Stimulated activated CD4-positive, alpha-beta T cell treated with anti-CD3 and anti-CD28 coated beads, Interleukin-1b, Interleukin-23, amount 100 ng/mL, for 1 hour (primary cell): ENCODE measurements at places on chromosomes 2 and 18.

GRCh38 chr18:8828798-8829197 is 123.4 kb downstream of the MTCL1 start:
- DNase-seq, result no peak

- DNase-seq, result no peak
Measured at GRCh38 chr2:138267902-138268254, 233.7 kb upstream of the SPOPL start.

GRCh38 chr2:177432703-177433102 is 40.1 kb downstream of the AGPS start:
- DNase-seq, result no peak

DNA sequence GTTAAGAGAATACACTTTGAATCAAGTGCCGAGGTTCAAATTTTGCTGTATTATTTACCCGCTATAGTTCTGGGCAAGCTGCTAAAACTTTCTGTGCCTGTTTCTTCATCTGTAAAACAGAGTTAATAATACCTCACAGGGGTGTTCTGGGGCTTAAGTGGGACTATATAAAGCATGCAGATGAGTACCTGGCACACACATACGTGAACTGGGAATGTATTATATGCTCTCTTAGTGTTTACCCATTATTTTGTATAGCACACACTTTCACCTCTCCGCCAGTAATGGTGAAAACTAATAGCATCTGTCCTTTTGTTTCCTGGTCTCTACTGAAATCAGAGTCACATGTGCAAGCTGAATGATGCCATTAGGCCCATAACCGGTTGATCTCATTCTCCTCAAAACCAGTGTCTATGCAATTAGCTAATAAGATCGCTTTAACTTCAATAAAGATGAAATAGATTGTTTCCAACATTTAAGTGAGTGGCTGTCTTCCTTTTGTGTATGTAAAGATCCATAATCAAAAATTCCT is 3.8 kb upstream of the CDKL4 start:
- no peak for DNase-seq

- no peak for DNase-seq
Measured at GRCh38 chr2:109454304-109454703, 159.5 kb downstream of the SEPTIN10 start.

DNA sequence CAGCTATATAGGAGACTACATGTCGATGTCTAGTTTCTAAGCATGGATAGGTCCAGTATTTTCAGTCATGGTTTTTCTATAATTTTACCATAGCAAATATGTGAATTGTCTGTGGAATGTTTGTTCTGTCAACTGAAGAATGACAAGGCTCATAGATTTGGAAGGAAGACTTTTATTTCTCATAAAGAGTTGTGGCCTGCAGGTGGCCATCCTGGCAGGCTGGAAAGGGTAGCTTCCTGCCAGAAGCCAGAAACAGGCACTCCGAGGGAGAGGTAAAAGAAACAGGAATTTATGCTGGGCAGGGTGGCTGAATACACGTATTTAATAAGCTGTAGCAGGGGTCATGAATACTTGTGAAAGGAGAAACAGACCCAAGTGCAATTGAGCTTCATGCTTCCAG is 182.1 kb downstream of the PARD3B start:
- no peak for DNase-seq

DNA sequence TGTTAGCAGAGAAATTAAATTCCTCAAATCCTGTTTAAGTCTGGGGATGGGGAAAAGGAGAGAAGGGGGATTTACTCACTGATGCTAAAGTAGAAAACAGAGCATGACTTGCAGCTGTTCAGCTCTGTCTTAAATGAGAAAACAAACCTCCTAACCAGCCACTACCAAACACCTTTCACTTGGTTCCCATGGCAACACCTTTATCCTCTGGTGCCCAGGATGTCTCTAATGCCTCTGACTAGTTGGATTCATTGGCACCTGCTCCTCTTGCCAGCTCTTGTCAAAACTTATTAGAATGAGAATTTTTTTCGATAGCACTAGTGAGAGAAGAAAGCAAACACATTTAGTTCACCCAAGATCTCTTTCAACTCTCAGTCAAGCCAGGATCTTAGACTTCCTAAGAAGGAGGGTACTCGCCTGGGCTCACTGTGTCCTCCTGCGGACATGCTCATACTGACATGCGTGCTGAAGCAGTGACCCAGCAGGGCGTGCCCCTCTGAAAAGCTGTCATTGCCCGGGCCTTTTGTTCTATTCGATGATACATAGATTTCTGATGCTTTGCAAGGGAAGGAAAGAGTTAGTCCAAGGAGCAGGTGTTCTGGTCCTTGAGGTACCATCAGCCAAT is 656.0 kb upstream of the CELF4 start:
- DNase-seq, result no peak

- DNase-seq, result no peak
Measured at GRCh38 chr18:28494151-28494550, 317.2 kb upstream of the CDH2 start.

DNA sequence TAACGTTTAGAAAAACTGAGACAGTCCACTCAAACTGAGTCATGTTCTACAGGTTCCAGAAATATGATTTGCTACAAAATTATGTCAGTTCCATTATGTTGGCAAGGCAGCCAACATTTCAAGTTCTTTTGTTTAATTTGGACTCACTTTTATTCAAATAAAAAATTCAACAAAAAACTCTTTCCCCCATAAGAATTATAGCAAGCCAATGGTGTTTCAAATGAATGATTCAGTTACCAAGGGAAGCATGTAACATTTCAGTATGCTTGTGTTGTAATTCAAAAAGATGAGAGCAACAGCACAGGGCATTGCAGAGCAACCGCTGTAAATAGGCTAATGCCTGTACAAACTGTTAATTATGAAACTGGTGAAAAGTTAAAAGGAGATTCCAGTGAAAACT is 140.8 kb downstream of the FIGN start:
- DNase-seq, result no peak

DNA sequence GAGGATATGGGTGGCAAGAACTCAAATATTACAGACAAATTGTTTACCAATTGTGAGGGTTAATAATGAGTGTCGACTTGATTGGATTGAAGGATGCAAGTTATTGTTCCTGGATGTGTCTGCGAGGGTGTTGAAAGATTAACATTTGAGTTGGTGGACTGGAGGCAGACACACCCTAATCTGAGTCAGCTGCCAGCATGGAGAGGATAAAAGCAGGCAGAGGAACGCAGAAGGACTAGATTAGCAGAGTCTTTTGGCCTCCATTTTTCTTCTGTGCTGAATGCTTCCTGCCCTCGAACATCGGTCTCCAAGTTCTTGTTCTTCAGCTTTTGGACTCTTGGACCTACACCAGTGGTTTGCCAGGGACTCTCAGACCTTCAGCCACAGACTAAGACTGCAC is 1503.7 kb downstream of the LRP1B start:
- DNase-seq, result no peak

DNA sequence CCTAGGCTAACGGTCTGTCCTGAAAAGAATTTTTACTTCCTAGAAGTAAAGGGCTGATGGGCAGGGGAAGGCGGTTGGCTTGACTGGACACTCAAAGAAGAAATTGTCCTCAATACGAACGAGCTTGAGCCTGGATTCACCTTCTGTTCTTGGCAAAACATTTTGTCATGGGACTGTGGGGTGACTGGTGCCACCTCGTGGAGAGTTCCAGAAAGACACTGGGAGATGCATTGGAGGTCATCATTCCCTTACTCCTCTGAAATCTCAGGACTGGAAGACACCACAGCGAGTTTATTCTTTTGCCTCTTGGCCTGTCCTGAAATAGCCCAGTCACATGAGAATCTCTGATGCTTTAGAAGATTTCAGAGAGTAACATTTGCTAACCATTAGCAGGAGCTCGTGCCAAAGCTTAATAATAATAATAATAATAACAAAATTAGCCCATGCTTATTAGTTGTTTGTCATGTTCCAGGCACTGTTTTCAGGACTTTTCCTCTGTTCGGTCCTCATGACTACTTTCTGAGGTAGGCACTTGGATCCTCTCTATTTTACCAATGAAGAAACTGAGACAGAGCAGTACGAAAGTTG is 44.5 kb downstream of the TMEM182 start:
- DNase-seq, result peak; percentile 3

DNA sequence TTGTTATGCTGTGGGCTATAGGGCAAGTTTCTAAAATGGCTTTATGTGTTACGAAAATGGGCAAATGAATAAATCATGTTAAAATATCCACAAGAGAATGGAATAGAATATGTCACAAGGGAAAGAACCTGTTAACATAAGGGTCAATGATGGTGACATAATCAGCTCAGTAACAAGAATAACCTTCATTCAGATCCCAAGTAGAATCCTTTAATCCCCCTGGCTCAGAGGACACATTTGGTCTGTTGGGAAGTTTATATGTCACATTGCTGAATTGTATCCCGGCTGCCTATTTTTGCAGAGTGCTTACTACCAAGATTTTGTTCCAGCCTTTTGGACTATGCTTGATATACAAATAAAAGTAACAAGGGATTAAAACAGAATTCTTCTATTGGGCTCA is 13.1 kb upstream of the LGALSL start:
- DNase-seq, result no peak

- peak; percentile 12 for DNase-seq
Measured at GRCh38 chr2:2646433-2647051, 315.5 kb upstream of the MYT1L start.

- DNase-seq, result no peak
Measured at GRCh38 chr2:113181258-113182051, 7.7 kb downstream of the PSD4 start.

- no peak for DNase-seq
Measured at GRCh38 chr2:26230806-26231205, 13.6 kb downstream of the HADHA start.

GRCh38 chr18:49880661-49881060 is 67.3 kb upstream of the ACAA2 start:
- DNase-seq, result no peak

GRCh38 chr2:133312038-133312729 is 256.1 kb downstream of the NCKAP5 start:
- no peak for DNase-seq

DNA sequence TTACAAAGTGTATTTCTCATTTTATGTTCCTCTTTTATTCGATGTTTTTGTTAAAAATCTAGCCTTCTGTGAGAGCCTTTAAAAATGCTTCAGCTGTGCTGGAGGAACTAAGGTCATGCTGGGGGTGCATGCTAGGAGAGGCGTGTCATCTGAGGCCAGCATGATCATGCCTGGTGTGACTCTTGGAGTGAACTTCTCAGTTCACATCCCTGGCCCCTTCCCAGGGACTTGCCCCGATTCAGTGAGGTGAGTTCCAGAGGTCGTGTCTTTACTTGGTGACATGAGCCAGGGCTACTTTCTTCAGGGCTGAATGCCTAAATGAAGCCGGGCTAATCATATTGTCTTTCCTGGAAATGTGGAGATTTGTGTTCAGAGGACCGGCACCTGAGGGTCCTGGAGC is 264.9 kb downstream of the MREG start:
- DNase-seq, result no peak

- no peak for DNase-seq
Measured at GRCh38 chr2:70388128-70388527, 86.3 kb upstream of the FAM136A start.
